ENCODE measurements at places on chromosomes 3 and 15.

- DNase-seq, result no peak
Observed at GRCh38 chr3:13566453-13566748, 17.5 kb downstream of the FBLN2 start.

DNA sequence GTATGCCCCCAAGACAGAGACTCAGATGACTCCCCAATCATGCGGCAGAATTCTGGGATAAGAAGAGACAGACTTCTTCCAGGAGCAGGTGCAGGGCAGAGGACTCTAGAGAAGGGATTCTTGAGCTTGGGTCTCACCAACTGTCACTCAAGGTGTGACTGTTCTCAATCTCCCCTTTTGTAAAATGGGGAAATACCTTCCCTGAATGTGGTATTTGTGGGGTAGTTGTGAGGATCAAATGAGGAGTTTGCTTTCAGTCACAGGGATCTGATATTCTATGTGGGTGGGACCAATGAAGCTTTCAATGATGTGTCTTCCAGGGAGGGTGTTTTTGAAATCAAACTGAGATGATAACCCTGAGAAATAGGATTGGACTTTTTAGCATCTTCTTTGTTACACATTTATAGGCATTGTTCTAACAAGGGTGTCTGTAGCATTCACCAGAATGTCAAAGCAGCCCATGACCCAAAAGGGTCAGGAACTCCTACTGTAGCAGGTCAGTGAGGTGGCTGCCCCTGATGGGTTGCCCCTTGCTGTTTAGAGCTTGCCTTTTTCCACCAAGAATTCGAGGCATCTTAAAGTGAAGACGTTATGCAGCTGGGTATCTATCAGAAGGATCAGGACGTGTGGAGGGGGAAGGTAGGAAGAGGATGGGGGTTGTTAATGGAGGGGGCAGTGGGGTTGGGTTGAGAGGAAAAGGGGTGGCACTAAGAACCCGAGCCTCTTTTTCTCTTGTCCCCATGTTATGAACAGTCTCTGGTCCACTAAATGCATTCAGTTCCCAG, 28.8 kb downstream of the UMPS start:
- no peak for DNase-seq

GRCh38 chr15:52078876-52079700, 33.5 kb downstream of the BCL2L10 start:
- DNase-seq, result no peak

GRCh38 chr3:184601576-184602371, 40.2 kb downstream of the EPHB3 start:
- no peak for DNase-seq

GRCh38 chr15:62109982-62110851, 43.4 kb downstream of the C2CD4A start:
- peak; percentile 89 for DNase-seq

- DNase-seq, result no peak
Observed at GRCh38 chr3:16658004-16658924, 53.0 kb upstream of the DAZL start.

GRCh38 chr3:195897081-195897852, 11.1 kb downstream of the TNK2 start:
- DNase-seq, result no peak

DNA sequence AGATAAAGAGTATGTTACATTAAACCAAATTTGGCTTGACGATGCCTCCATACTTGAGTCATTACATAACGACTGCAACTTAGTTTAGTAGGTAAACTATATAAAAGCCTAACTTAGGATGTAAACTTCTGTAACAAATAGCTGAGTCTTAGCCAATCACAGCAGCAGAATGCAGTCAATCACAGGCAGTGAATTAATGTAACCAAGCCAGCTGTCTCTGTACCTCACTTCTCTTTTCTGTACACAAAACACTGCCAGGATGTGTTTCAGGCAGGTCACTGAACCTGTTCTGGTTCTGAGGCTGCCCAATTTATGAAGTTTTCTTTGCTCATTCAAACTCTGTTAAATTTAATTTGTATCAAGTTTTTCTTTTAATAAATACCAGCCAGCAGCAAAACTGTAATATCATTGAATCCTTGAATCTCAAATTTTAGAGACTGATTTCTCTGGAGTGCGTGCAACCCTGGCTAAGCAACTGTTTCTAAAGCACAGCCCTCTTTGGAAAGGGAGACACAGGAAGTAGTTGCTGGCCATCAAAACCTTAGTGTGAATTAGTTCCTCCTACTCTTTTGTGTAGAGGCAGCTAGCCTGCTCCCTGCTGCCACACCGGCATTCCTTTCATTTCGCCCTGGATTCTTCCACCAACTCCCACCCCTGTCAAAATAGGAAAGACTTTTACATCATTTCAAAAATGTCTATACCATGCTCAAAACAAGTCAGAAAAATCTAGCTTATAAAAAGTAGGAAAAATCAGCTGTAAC, 15.2 kb downstream of the RFTN1 start:
- no peak for DNase-seq

Data from NCI-H446 treated with DMSO at 0.1 percent for 48 hours (cell line).